GM13976 (cell line): ENCODE measurements at places on chromosomes 6 and 20.
A peak's percentile ranks its signal among the peaks of the same experiment; 100 is the strongest.

GRCh38 chr6:44233567-44234100 lies 10.2 kb downstream of the SLC29A1 start:
- peak; percentile 12 for DNase-seq

DNA sequence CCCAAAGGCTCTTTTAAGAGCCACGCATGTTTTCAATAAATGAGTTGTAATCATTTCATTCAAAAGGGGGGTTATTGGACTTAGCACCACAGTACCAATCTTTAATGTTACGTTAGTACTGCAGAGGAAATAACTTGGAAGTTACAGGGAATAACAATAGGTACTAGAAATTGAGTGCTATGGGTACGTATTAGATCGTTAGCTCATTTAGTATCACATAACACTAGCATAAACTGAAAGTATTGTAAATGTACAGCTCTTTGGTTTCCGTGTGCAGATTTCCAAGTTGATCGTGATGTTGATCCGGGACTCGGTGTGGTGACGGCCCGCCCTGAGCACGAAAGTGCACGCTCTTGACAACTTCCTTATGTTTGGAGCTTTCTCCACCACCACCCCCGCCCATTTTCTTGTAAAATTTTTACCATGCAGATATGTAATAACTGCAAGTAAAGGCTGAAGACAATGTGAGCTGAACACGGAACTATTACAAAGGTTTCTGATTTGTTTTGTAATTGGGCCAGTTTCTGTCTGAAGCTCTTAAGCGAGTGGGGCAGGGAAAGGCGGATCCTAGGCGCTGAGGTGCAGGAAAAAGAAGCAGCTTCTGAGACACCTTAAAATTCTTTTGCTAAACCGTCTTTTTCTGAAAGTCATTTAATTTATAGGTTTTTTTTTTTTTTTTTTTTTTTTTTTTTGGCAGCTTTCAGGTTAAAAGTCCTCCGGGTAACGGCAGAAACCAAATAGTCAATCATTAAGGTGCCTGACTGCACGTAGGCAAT lies 71.5 kb downstream of the HFE start:
- DNase-seq = no peak

GRCh38 chr20:46552460-46553420 lies 2.3 kb upstream of the OCSTAMP start:
- DNase-seq = peak; percentile 74

- no peak for DNase-seq
Observed at GRCh38 chr6:124694139-124694705, 268.0 kb upstream of the RNF217 start.

DNA sequence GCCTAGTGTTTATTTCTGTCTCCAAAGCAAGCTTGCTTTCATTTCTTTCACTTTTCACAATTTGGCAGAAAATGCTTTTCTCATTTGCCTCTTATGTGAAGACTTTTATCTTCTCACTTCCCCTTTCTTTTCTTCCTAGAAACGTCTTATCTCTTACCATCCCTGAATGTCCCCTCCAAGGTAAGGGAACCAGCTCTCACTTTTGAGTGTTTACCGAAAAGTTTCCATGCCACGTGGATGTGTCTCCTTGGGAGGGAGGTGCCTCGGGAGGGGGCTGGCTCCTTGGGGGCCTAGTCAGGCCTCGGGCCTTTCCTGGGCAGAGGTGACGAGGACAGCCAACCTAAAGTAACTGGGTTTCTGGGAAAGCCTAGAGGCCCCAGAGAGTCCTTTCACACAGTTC lies 127.4 kb downstream of the CD24 start:
- DNase-seq = peak; percentile 40
